Mesendoderm (in vitro differentiated cells): ENCODE measurements at places on chromosomes 3 and 15.

- DNase-seq, result no peak
Measured at GRCh38 chr3:65779390-65779789, 259.3 kb downstream of the MAGI1 start.

DNA sequence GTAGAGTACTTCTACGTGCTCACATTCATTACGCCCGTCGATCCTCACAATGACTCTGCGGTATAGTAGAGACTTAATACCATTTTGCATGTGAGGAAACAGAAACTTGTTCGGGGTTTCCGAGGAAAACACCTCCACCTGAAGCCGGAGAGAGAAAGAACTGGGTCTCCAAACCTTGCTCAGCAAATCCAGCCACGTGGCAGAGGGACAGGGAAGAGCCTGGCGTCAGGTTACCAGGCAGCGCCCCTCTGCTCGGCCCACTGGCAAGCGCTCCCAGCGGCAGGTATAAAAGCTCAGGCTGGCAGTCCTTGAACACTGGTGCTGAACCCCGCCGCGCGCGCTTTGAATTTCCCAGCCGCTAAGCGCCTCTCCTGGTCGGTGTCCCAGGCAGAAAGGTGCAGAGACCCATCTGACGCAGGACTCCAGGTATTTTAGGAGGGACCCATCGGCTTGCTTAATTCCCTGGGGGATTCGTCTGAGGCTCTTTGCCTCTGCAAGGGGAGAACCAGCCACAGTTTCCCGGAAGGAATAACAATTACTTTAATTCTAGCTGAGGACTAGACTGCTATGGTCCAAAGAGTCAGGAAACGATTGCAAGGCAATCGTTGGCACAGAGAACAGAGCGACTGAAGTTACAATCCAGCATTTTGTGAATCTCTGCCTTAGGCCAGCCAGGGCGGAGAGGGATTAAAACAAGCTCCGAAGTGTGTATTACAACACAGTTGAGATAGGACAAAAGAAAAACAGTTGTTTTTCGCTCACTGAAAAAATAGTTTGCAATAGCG lies at the start of gene C2CD4A:
TSS of gene C2CD4A (plus strand) at position 315 of the 785 bp plus-strand sequence. CDS start 637 bp downstream, outside the sequence.
- peak; percentile 92 for DNase-seq

DNA sequence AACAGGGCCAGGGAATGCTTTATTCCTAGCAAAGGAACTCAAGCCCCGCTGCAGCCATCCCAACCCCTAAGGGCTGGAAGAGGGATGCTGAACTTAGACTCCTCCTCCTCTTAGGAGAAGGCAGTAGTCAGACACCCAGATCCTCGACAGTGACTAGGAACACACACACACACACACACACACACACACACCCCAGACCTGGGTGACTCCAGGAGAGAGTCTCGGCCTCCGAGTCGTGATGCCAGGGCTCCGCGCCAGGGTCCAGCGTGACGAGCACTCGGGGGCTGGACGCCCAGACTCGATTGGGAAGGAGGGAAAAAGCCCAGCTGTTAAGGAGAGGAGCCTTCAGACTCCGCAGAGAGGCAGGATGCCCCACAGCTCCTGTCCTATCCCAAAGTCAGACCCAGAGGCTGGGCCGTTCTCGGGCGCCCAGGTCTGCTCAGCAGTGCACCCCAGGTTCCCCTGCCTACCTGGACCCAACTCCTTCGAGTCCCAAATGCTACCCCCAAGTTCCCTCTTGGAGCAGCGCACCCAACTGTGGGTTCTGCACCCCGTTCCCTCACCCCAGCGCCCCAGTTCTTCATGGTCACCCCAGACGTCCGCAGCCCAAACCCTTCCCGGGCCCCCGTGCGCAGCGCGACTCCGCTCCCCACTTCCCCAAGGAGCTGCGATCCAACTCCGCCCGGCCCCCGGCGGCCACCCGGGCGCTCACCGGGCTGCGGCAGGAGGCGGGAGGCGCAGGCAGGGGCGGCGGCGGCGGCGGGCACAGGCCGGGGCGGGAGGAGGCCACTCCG lies 421 bp downstream of the BMF start:
- peak; percentile 70 for DNase-seq

DNA sequence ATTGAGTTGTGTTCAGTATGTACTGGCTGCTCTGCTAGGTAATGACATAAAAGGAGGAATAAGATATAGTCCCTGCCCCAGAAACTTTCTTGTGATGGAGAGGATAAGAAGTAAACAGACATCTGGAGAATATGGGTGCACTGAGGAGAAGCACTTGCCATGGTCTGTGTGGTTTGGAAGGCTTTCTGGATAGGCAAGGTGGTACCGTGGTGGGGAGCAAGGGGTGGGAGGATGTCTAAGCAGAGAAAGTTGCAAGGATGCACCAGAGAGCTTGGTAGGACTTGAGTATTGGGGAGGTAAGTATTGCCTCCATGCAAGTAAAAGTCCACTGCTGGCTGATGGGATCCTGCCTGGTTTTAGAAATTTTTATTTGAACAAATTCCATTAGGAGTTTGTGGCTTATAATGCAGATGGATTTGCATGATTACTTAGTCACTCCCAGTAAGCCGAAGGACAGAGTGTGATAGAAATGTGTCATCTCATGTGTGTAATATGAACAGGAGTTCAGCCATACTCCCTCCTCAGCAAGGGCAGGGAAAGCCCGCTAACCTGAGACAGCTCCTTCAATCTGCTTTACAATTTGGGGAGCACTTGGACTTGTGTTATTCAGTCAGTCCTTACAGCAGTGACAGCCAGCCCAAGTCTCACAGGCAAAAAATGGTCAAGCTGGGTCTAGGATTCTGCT lies 53.6 kb downstream of the CLSTN2 start:
- DNase-seq, result no peak

DNA sequence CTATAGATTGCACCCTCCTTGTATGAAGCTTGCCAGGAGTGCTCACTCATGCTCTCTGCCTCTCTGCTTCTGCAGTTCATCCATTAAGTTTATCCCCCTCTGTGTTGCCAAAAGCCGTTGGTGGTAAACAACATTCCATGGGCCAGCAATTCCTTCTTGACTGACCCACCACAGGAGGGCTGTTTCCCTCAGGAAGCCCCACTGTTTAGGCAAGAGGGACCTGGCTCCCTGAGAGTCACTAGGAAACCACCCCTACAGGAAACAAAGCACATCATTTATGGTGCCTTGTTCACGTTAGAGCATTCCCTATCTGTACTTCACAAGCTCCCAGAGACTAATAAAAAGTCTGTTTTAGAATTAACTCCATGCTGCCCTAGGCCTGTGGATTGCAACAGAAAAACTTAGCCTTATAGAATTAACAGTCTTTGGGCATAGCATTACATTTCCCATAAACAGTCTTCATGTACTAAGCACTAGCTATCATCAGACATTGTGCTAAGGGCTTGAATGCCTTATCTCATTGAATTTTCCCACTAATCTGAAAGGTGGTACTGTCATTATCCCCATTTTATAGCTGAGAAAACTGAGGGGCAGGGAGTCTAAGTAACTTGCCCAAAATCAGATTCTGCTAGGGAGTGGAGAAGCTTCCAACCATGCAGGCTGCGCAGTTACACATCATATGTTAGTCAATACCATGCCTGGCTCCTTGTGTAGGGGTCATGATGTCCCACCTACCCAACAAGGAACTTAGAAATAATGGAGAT lies 149.9 kb downstream of the SHQ1 start:
- peak; percentile 87 for DNase-seq

- no peak for DNase-seq
Measured at GRCh38 chr3:140363801-140364200, 314.1 kb upstream of the TRIM42 start.

DNA sequence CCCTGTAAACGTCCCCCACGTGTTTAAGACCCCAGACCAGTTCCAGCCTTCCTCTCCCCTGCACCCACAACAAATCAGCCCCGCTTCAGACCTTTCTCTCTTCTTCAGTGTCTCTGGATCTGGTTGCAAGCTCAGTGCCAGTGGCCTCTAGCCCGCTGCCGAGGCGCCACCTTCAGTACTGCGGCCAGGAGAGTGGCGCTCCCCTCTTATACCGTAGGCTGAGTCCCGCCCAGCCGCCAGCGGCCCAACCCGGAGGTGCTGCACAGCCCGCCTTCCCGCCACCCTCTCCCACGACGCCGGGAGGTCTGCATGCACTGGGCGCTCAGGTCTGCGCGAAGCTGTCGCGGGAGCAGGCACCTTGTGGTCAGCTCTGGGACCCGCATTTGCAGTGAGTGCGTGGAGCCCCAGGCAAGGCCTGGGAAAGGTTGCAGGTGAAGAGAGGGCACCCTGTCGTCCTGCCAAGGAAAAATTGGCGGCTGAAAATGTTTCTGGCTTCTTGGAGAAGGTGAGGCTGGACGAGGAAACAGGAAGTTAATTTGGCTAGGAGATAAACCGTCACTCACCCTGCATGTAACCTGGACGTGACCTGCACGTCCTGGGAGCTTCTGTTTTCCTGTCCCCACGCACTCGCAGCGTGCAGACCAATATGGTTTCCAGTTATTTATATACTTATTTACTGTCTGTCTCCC lies at the start of gene C2CD4B:
TSS of gene C2CD4B (minus strand) at position 182 of the 689 bp plus-strand sequence. CDS start 301 bp downstream, outside the sequence.
- peak; percentile 73 for DNase-seq

DNA sequence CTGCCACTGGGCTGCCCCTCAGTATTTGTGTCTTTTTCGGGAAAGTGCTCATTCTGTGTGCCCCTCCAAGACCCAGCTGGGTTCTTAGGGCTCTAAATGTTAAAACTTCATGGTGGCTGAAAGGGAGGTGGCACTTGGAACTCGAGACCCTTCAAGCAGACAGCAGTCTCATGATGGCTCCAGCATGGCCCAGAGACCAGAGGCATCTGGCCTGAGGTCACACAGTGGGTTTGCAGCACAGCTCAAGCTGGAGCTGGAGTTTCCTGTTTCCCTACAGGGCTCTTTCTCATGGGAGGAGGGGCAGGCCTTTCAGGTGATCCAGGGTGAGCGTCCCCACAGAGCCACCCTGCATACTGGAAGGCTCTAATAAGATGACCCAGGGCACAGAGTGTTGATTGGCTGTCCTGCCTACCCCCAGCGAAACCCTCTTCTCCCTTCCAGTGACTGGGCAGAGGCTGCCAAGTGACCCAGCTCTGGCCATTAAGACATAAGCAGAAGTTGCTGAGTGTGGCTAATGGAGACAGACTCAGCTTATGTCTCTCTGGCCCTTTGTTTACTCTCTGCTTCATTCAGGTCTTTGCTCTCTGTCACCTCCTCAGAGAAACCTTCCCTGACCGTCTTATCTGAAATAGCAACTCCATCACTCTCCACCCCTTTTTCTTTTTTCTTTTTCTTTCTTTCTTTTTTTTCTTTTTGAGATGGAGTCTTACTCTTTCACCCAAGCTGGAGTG lies 166.6 kb upstream of the SMAD3 start:
- DNase-seq, result peak; percentile 54

- no peak for DNase-seq
Measured at GRCh38 chr3:122063908-122064307, 8.7 kb downstream of the CD86 start.

DNA sequence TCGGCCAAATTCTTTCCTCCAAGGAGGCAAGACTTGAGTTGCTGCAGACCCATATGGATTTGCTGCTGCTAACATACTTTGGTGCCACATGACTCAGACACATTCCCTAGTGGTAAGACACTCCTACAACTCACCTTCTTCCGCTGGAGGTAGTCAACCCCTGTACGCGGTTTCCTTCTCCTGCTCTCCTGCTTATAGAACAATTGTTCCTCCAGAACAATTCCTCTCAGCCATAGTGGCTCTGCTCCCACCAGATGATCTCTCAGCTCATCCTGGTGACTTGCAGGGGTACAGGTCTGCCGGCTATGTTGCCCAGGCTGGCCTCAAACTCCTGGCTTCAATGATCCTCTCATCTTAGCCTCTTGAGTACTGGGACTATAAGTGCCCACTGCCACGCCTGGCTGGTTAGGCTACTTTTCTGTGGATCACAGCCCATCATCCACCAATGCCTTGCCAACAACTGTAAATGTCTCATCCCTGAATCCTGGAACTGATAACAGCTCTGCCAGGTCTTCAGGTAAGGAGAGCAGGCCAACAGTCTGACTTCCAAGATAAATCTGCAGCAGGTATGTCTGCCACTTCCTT lies 2.4 kb upstream of the CXCR6 start:
- DNase-seq, result peak; percentile 7

DNA sequence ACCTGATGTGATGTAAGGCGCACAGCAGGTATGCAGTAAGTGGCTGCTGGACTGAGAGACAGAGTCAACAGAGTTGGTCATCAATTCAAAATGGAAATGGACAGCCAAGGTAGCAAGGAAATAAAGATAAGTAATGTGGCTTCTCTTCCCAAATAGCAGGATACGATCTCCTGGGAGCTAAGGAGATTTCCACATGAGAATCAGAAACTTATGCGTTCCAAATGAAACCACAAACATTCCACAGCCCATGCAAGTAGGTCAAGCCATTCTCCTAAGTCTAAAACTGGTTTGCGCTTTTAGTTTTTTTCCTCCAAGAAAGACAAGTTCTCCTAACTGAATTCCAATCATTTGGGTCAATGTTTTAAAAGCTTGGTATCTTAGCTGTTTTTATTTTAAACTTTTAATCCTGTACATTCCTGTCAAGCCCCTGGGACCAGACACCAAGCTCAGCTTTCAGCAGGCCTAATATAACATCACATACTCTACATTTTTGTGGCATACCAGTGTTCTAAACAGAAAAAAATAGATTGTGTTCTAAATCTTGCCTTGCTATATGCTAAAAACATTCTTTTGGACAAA lies 73.7 kb upstream of the TSPAN3 start:
- DNase-seq, result peak; percentile 53

- no peak for DNase-seq
Measured at GRCh38 chr15:71538181-71538580, 272.2 kb upstream of the NR2E3 start.

GRCh38 chr3:124553178-124553577 lies 177.1 kb upstream of the UMPS start:
- DNase-seq, result no peak

DNA sequence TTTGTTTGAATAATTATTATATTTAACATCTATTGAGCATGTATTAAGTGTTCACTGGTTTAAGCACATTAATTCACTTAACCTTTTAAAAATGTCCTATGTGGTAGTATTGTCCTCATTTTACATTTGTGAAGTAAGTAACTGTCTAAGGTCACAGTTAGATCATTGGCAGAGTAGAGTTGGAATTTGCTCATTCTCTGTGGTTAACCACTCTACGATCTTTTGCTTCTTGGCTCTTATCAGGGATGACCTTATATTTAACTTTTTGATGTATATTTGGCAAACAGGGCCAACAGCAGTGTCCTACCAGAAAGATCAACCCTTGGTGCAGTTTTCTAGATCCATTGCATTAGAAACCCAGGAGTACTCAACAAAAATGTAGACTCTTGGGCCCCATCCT lies 34.0 kb downstream of the PXK start:
- DNase-seq, result no peak

- no peak for DNase-seq
Measured at GRCh38 chr3:133845127-133845526, 39.5 kb downstream of the SRPRB start.

- no peak for DNase-seq
Measured at GRCh38 chr3:12886106-12886679, 44.8 kb upstream of the RPL32 start.

GRCh38 chr15:69154684-69155083 lies 5.8 kb upstream of the GLCE start:
- peak; percentile 63 for DNase-seq

GRCh38 chr3:153639631-153640030 lies 477.6 kb downstream of the RAP2B start:
- DNase-seq, result no peak

- no peak for DNase-seq
Measured at GRCh38 chr3:186571644-186572013, 1.1 kb downstream of the DNAJB11 start.

GRCh38 chr15:88710027-88710715 lies 71.4 kb downstream of the ISG20 start:
- DNase-seq, result no peak

- DNase-seq, result no peak
Measured at GRCh38 chr3:180875124-180875698, 37.3 kb upstream of the FXR1 start.

- DNase-seq, result no peak
Measured at GRCh38 chr15:74976159-74976558, 19.2 kb upstream of the SCAMP5 start.

- DNase-seq, result peak; percentile 79
Measured at GRCh38 chr3:55544219-55544618, 57.1 kb upstream of the WNT5A start.
